Amniotic epithelial cell (primary cell): ENCODE measurements at places on chromosomes 6 and 20.
A peak's percentile ranks its signal among the peaks of the same experiment; 100 is the strongest.

- peak; percentile 41 for DNase-seq
Measured at GRCh38 chr6:34865107-34865506, 22.7 kb downstream of the TAF11 start.

GRCh38 chr20:18750735-18751134 lies 62.8 kb upstream of the SCP2D1 start:
- no peak for DNase-seq

DNA sequence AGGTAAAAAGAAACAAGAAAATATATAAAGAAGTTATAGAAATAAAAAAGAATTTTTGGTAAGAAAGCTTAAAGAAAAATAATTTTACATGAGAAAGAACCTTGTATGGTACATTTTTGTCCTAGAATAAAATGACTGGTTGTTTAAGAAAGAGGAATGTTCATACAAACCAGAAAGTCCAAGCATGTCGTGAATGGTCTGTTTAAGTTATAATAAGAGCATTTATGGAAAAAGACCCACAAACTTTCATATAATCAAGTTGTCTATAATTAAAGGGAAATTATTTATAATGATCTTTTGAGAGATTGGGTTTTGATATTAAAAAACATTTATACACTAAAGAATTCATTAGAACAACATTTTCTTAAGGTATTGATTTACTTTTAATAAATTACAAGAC lies 27.8 kb upstream of the FAM110A start:
- DNase-seq, result no peak

- DNase-seq, result peak; percentile 62
Measured at GRCh38 chr6:31042806-31043205, 32.5 kb downstream of the MUC22 start.

GRCh38 chr6:23533311-23533710 lies 592.7 kb upstream of the NRSN1 start:
- DNase-seq, result no peak

- DNase-seq, result no peak
Measured at GRCh38 chr6:16058201-16058928, 70.5 kb upstream of the MYLIP start.
